Activated CD4-positive, alpha-beta T cell treated with anti-CD3 and anti-CD28 coated beads, Interleukin-2, Interleukin-6, amounts not matched to agents 100 ng/mL and 50 ng/mL, durations not matched to agents 16 hours and 8 hours (primary cell): ENCODE measurements at places on chromosomes 11 and 22.
A peak's percentile ranks its signal among the peaks of the same experiment; 100 is the strongest.

DNA sequence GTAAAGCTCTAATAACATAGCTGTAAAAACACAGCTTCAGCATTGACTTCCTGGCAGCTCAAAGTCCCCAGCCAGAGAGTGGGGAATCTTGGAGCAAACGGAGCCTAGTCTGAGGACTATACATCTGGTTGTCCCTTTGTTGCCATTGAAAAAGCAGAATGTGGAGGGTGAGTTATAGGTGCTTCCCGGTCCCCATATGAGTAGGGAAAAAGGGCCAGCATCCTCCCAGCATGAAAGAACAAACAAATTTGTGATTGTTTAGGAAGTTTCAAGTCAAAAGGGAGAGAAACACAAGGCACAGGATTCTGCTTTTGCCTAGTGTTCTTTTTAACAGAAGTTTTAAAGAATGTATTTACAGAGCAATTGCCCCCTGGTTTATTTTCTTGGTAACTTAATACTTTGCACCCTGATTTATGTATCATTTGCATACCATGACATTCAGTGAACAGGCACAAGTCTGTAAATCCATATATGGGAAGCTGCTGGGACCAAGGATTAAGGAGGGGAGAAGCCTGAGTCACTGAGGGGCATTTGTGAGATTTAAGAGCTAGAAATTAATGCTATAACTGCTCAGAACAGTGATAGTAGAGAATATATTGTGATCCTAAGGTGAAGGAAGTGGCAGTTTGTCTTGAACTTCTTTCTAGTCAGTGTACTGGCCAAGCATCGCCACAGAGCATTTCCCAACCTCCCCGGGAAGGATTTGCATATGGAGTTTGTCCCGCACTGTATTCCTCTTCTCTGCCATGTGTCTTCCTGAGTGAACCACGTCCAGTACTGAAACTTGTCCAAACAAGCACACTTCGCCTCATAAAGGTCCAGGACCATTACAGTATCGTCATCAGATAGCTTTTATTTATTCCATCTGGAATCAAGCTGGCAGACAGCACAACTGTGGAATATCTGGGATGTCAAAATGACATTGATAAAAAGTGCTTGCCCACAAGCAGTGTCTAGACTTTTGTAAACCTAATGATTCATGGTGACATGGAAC, 103.0 kb downstream of the DBX1 start:
- no peak for DNase-seq

DNA sequence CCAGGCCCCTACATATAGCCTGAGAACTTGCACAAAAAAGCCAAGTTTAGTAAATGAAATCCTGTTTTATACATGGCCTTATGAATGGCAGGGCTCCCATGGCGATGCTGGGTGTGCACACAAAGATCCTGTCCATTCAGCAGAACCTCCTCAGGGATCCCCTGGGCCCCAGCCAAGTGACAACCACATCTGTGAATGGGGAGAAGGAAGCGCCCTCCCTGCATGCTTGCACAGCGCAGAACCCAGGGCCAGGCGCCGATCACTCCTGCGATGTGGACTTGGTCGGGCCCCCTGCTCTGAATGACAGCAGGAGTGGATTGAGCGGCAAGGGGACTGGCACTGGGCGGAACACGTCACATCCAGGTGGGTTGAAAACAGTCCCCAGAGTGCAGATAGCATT, 4.5 kb upstream of the CDC42EP2 start:
- no peak for DNase-seq

DNA sequence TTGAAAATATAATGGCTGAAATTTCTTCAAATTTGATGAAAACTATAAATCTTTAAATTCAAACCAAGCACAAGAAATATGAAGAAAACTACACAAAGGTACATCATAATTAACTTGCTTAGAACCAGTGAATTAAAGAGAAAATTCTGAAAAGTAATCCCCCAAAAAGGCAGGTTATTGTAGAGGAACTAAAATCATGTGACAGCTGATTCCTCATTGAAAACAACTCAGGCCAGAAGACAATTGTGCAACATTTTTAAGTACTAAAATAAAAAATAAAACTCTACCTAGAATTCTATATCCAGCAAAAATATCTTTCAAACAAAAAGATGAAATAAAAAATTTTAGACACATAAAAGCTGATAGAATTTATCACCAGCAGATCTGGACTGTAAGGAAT, 90.3 kb downstream of the SOX6 start:
- DNase-seq, result no peak

- DNase-seq, result no peak
These were observed 6.0 kb downstream of the MRPL40 start for GRCh38 chr22:19438298-19438697.

- DNase-seq, result no peak
These were observed 32.1 kb downstream of the KCNJ4 start for GRCh38 chr22:38422611-38423511.

- peak; percentile 36 for DNase-seq
These were observed 83.7 kb downstream of the MAML2 start for GRCh38 chr11:96259134-96259830.

DNA sequence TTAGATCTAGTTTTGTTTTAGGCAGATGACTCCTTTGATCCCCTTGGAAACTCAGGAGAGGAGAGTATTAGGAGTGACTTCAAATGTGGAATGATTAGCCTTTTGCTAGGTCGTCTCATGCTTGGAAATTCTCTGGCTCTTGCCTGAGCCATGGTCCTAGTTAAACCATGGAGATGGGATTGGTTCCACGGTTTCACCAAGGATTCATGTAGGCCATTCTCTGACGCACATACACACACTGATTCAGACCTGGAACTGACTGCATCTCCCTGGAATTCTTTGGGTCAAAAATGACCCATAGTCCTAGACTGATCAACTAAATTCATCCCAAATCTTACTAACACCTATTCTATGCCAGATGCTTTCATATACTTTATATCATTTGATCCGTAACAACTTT, 56.5 kb downstream of the POLD3 start:
- DNase-seq, result no peak

GRCh38 chr22:32660292-32660691, 141.2 kb upstream of the TIMP3 start:
- peak; percentile 54 for DNase-seq

GRCh38 chr22:34236527-34236926, 316.3 kb upstream of the LARGE1 start:
- no peak for DNase-seq
